Pancreas (tissue), 10 donors: ENCODE measurements at places on chromosomes 4 and X. TPM values are rescaled to one million over a fixed set of nuclear protein-coding genes. Genes with fewer than 3 reads are reported as not detected.

Gene HGFAC
- polyA plus RNA-seq, result 1.2 TPM

Gene ZXDA
- polyA plus RNA-seq, result 1.3 TPM

Gene CT45A3
- not detected for polyA plus RNA-seq

Gene FGF5
- polyA plus RNA-seq, result not detected

Gene DDX53
- polyA plus RNA-seq, result not detected

Gene CYTL1
- 0.23 TPM for polyA plus RNA-seq

Gene HHIP
- polyA plus RNA-seq, result 0.42 TPM

Gene ENPEP
- 0.27 TPM for polyA plus RNA-seq

Gene SLC39A8
- 9.9 TPM for polyA plus RNA-seq
